Motor neuron (in vitro differentiated cells): ENCODE measurements at places on chromosomes 6 and 20.

- no peak for ATAC-seq
These were observed 49.1 kb downstream of the NFATC2 start for GRCh38 chr20:51493346-51493791.

- peak; percentile 23 for ATAC-seq
These were observed 26.5 kb upstream of the ID1 start for GRCh38 chr20:31578448-31579138.

- ATAC-seq, result no peak
These were observed 22.9 kb upstream of the HLA-B start for GRCh38 chr6:31379850-31380249.

GRCh38 chr6:53926505-53926904, 131.7 kb downstream of the LRRC1 start:
- ATAC-seq, result no peak

GRCh38 chr6:55898342-55898741, 23.0 kb upstream of the BMP5 start:
- ATAC-seq, result no peak

DNA sequence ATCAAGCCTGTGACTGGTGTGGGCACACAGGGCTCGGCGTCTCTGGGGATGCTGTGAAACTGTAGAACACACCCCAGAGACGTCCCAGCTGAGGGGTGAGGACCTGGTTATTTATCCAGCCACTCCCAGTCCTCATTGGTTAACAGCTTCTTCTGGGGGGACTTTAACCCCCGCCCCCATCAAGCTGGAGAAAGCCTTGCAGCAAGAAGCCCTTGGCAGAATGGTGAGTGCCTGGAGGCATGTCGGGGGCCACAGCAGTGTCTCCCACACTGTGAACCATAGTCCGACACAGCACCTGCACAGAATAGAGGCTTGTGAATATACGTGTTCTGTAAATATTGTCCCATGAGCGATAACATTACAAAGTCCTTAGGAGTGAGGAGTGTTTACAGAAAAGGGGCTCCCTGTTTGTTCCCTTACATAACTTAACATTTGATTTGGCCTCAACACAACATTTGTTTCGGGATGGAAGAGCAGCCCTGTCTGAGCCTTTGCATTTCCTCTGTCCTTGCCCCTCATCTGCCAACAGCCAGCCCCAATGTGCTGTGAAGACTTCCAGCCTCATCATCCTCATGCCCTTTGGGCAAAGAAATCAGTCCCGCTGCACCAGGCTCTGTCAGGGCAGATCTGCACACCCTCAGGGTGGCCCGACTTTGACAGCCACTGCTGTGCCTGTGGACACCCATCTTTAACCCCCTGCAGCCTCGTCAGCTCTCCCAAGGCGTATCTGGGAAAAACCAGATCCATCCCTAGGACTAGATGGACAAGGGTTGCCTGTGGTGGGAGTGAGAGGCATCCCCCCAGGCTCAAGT, 2.2 kb upstream of the RRBP1 start:
- no peak for ATAC-seq

- ATAC-seq, result peak; percentile 32
These were observed 13.2 kb downstream of the SYTL3 start for GRCh38 chr6:158662954-158663624.

GRCh38 chr20:13671512-13671911, 32.8 kb upstream of the TASP1 start:
- ATAC-seq, result no peak

- no peak for ATAC-seq
These were observed 163.6 kb downstream of the SLC16A10 start for GRCh38 chr6:111250791-111251354.

DNA sequence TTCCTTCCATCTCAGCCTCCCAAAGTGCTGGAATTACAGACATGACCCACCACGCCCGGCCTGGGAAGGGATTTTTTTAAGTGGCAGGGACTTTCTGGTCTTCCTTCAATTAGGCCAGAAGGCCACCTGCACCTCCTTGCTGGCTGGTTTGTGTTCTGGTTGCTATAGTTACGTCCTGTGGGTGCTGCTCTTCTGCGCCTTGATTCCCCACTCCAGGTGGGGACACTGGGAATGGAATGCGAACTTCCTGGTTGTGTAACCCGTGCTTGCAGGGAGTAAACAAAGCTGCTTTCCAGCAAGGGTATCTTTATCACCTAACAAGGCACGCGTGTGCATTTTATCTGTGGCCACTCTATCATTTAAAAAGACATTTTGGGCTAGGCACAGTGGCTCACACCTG, 117.7 kb downstream of the PLEKHG1 start:
- no peak for ATAC-seq

DNA sequence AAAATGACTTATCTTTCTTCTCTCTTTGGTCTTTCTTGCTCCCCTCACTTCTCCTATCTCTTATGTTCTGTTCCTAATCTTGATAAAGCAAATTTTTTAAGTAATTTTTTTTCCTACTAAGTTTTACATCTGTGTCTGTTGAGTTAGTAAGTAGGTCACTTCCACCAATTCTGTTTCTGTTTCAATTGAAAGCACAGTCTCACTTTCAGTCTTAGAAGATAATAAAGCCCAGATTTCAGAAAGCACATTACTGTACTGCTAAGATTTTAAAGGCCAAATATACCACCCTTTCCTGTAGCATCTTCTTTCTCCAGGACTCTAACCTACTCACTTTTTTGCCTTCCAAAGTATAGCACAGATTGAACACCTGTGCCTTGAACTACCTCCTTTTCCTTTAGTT, 866.1 kb upstream of the ADGRB3 start:
- no peak for ATAC-seq

- ATAC-seq, result peak; percentile 37
These were observed 99.5 kb upstream of the SIRPG start for GRCh38 chr20:1757072-1757471.

- no peak for ATAC-seq
These were observed 864 bp upstream of the CEBPB start for GRCh38 chr20:50189681-50190250.

- no peak for ATAC-seq
These were observed 26.8 kb downstream of the DACT2 start for GRCh38 chr6:168292826-168293225.
